ENCODE measurements at places on chromosomes 13 and 19.

GRCh38 chr13:48297131-48297786 is 6.3 kb upstream of the RB1 start:
- no peak for DNase-seq

DNA sequence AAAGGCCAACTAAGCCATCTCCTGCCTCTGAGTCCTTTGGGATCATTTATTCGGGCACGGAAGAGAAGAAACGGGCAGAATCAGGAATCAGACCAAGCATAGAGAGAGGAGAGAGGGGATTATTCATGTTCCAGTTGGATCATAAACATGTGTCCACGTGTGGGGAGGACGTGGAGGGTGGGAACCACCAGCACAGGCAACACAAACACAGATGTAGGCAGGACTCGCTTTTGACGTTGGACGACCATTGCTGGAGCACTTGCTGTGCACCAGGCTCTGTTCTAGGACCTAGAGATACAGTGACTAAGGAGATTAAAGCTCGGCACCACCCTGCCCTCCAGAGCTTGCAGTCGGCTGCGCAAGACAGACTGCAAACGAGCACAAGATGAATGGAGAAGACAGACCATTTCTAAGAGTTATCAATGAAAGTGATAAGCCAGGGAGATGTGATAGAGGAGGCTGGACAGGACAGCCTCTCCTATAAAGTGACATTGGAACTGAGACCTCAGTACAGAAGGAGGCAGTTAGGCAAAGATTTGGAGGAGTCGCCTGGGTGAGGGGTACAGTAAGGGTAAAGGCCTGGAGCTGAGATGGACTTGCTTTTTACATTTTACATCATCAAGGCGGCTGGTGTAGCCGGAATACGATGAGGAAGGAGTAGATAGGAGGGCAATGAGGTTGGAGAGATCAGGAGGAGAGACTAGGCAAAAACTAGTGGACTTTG is 716 bp downstream of the SH2D3A start:
- DNase-seq, result no peak

GRCh38 chr19:52734331-52734892 is 432 bp downstream of the ZNF611 start:
- no peak for DNase-seq

DNA sequence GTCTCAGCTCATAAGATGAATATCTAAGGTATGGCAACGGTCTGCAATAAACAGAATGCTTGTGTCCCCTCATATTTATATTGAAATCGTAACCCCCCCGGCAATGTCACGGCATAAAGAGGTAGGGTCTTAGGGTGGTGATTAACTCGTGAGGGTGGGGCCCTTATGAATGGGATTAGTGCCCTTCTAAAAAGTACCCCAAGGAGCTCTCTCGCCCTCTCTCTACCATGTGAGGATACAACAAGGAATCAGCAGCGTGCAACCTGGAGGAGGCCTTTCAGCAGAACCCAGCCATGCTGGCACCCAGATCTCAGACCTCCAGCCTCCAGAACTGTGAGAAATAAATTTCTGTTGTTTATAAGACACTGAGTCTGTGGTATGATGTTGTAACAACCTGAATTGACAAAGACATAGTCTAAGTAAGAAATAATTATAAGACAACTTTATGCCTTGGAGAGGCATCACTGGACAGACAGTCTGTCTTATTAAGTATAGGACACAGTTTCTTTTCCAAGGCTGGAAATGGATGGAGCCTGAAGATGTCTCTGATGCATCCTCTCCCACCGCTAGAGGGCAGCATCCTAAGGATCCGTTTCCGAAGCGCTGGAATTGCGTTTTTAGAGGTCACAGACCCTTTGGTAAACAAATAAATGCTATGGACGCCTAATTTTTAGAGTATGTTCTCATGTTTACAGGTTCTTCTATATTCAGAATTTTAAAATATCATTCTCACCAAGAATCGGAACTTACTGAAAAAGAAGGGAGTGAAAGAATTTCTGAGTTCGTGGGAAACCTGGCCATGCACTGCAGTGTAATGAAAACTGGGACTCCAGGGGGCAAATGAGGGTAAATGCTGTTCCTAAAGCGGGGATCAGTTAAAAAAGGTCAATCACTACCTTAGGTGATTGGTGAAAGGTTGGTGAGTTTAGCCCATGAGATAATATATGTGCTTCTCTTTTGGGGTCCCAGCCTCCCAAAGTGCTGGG is 13.3 kb upstream of the LEUTX start:
- DNase-seq, result peak; percentile 5

DNA sequence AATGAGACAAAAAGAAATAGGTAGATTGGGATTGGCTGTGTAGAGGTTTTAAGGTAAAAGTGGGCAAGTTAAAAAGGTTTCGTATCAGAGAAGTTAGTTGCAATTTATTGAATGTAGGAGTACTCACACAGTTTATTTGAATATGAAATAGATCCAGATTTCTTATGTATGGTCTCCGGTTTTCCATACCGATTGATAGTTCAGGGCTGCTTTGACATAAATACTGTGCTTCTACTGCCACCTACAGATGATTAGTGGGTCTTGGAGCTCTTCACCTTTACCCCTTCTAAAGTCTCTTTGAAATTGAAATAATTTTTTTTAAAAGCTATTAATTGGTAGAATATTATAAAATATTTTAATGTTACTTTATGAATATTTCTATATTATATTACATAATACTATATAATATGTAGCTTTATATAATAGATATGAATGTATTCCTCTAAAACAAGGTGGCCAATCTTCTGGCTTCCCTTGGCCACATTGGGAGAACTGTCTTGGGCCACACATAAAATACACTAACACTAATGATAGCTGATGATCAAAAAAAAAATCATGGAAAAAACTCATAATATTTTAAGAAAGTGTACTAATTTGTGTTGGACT is 7.7 kb upstream of the GPR18 start:
- no peak for DNase-seq

DNA sequence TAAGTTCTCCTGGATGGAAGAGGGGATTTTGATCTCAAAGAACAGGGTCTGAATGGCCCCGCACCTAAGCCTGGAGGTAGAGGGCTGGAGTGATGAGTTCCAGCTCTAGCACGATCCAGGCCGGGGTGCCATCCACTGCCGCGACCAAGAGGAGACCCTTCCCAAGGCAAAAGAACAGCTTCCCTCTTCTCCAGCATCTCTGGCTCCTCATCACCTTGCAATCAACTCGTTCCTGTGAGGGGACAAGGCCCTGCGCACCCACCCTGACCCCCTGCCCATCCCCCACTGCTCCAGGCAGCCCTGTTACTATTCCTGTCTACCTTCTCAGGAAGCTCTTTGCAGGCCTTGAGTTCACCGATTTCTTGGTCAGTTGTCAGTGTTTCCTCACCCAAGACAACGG is 17.8 kb downstream of the COL4A1 start:
- no peak for DNase-seq

DNA sequence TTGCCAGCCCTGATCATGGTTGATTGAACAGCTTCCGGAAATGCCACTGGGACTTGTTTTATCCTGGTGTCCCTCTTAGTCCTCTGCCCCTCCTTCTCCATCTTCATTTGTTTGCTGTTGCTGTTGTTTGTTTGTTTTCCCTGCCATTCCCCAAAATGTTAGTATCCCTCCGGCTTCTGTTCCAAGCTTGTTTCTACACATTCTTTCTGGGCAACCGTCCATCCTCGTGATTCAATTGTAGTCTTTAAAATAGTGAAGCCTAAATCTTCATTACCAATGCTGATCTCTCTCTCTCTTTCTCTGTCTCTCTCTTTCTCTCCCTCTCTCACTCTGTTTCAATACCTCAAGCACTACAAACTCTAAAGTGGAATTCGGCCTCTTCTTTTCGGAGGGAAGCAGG is 649.3 kb upstream of the ARGLU1 start:
- DNase-seq, result no peak

DNA sequence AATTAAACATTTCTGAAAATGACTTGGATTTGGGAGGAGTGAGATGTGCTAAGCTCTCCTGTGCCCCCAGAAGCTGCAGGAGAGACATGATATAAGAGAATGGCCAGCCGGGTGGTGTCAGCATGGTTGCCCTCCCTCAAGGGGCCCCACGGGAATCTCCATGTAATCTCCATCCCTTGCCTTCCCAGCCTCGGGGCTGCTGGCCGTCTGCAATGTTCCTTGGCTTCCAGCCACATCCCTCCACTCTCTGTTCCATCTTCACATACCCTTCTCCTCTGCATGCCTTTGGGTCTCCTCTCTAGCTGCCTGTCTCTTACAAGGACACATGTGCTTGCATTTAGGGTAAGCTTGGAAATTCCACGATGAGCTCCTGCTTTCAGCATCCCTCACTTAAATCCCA is 172.0 kb downstream of the TSHZ3 start:
- DNase-seq, result no peak

GRCh38 chr13:95360464-95361097 is 59.3 kb upstream of the ABCC4 start:
- no peak for DNase-seq

DNA sequence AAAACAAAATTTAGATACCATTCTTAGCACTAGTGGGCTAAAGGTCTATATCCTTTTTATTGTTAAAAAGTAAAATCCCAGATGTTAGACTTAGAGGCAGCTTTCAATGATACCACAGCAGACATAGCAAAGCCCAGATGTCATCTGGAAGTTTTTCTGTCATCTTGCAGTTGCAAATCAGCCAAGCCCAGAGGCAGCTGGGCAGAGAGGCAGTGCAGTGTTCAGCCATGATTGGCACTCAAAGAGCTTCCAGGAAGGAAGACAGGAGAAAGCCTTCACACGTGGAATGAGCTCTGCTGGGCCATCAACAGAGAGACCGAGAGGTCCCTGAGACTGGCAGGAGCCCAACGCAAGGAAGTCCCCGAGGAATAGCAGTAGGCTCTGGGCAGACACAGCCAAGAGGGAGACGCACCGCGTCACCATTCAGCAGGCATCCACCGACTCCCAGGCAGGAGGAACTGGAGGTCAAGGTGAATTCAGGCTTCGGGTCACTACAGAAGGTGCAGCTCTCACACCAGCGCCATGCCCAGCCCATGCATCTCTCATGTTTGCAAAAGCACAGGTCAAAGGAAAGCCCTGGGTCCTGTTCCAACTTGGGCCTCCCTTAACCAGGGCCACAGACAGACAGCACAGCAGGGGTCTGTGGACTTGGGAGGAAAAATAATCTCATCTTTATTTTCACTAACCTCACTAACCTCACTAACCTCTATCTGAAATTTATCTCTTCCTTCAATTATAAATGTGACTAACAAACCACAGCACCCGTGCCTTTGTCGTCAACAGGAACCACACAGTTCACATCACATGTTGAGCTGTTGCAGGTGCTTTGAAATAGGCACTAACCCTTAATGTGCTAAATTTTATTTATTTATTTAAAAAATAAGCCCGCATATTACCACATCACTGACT is 54.9 kb downstream of the TUBGCP3 start:
- no peak for DNase-seq

DNA sequence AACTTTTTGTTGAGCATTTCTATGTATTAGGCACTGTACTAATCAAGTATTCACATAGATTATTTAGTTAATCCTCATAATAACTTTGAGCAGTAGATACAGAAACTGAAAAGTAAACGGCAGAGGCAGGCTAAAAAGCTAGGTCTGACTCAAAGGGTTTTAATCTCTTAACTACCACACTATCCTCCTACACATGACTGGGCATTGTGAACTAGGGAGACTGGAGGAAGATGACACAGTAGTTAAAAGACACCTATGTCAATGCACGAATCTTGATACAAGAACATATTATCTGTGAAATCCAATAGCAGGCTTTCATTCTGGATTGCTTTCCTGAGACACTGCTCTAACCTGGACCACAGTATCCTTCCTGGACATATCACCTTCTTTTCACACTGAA is 36.3 kb downstream of the MICU2 start:
- no peak for DNase-seq

DNA sequence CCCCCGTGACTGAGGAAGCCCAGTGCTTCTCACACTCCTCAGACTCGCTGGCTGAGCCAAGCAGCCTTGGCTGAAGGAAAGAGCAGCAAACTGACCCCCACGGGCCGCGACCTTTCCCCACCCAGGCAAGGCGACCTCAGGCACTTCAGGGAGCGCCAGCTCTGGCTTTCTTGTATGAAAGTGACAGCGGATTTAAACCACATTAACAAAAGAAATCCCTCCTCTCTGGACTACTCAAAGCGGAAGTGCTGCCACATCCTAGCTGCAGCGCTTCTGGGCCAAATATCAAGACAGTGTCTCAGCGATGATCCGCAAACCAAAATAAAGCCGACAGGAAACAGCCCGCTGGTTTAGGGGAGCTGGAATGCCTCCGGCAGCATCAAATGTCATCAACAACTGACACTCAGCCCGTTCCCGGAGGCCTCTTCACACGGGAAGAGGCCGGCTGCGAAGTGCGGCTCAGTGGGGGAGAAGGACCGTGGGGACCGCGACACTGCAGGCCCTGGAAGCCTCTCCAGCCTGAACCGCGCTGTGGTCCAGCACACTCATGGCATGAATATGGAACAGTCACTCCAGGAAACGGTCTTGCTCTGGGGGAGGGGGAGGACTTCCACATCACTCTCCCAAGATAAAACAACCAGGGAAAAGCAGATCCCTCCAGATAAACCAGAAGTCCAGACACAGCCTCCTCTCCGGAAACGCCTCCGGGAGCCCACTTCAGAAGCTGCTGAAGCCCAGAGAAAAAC is 1.4 kb downstream of the RASA3 start:
- DNase-seq, result peak; percentile 36

- no peak for DNase-seq
Measured at GRCh38 chr13:102903659-102904407, 58.0 kb downstream of the ERCC5 start.

DNA sequence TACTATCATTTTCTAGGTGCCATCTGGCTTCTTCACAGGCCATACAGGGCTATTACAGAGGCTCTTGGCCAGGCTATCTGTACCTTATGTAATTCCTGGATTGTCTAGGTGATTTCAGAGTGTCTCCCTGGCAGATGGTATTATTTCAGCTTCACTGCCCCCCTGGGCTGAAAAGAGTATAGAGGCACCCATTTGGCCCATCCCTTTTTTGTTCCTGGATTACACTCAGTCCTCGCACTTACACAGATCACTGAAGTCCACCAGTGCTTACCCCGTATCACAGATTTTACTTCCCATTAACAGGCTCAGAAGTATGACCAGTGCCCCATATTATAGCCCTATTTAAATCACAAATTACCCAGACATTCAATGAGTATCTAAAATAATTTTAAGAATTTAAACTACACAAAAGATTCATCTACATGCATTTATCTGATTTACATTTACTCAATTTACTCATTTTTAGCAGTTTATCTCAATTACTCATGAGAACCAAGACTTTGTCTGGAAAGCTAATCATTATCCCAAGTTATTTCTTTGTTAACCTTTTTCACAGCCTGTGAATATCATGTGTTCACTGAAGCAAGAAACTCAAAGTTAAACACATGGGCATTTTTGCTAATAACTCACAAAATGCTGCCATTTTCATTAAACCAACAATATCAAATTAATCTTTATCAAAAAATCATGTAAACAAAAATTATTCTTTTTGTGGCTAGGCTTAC is 121.0 kb downstream of the PCDH20 start:
- no peak for DNase-seq

DNA sequence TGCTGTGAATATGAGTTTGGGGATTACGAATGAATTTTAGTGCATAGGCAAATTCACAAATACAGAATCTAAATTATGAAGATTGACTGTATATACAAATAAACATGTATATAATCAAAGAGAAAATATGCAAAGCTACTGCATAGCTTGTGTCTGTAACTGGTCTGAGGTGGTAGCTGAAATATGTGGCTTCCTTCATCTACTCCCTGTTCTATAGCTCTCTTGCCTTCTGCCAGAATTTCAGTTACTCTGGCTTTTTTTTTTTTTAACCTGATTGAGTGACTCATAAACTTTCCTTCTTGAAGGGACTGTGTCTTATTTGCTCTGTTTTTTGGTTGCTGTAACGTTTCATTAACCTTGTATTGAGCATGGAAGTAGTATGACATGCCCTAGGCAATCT is 26.6 kb downstream of the DNAJC3 start:
- no peak for DNase-seq

All from stimulated activated CD8-positive, alpha-beta memory T cell treated with anti-CD3 and anti-CD28 coated beads, Interleukin-2, amount 100 ng/mL, for 1 hour (primary cell).